Stimulated activated naive B cell treated with anti-CD40 and anti-IgM and Interleukin-4, amounts not matched to agents 10 μg/mL and 1 μg/mL and 100 μg/mL, for 72 hours (primary cell): ENCODE measurements at places on chromosomes 7 and 10.

DNA sequence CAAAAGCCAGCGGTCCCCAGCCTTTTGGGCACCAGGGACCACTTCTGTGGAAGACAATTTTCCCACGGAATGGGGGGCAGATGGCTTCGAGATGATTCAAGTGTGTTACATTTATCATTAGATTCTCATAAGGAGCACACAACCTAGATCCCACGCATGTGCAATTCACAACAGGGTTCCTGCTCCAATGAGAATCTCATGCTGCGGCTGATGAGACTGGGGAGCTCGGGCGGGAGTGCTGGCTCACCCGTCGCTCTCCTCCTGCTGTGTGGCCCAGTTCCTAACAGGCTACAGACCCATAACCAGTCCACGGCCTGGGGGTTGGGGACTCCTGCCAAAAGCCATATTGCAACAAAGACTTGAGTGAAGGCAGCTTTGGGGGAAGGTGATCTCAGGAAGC, 26.6 kb upstream of the DOCK1 start:
- H3K27me3 ChIP-seq: no peaks in the 10 kb centered on the region
- H3K36me3 ChIP-seq: no peaks in the 10 kb centered on the region
- no peak overlapping the region for H3K27ac ChIP-seq
- DNase-seq: no peak
- no peaks in the 10 kb centered on the region for H3K4me1 ChIP-seq

- peaks cover 3% of the 10 kb centered on the region for H3K4me1 ChIP-seq
- H3K36me3 ChIP-seq: no peaks in the 10 kb centered on the region
- H3K27ac ChIP-seq: no peak overlapping the region
- H3K4me3 ChIP-seq: no peak overlapping the region
Measured at GRCh38 chr10:44011603-44011981, 362.9 kb upstream of the ZNF32 start.

GRCh38 chr7:112874909-112875308, 84.7 kb upstream of the TMEM168 start:
- no peaks in the 10 kb centered on the region for H3K27me3 ChIP-seq
- H3K4me3 ChIP-seq: no peak overlapping the region

- no peak overlapping the region for H3K4me3 ChIP-seq
- H3K36me3 ChIP-seq: no peaks in the 10 kb centered on the region
- DNase-seq: no peak
- H3K27me3 ChIP-seq: no peaks in the 10 kb centered on the region
Measured at GRCh38 chr10:121185816-121186455, 334.8 kb downstream of the WDR11 start.

GRCh38 chr7:45033931-45034290, 33.9 kb downstream of the CCM2 start:
- DNase-seq: no peak
- peaks cover 81% of the 10 kb centered on the region for H3K4me1 ChIP-seq
- peaks cover 37% of the 10 kb centered on the region for H3K36me3 ChIP-seq
- no peaks in the 10 kb centered on the region for H3K27me3 ChIP-seq
- no peak overlapping the region for H3K4me3 ChIP-seq
- peak overlapping the region; percentile 69 for H3K27ac ChIP-seq

DNA sequence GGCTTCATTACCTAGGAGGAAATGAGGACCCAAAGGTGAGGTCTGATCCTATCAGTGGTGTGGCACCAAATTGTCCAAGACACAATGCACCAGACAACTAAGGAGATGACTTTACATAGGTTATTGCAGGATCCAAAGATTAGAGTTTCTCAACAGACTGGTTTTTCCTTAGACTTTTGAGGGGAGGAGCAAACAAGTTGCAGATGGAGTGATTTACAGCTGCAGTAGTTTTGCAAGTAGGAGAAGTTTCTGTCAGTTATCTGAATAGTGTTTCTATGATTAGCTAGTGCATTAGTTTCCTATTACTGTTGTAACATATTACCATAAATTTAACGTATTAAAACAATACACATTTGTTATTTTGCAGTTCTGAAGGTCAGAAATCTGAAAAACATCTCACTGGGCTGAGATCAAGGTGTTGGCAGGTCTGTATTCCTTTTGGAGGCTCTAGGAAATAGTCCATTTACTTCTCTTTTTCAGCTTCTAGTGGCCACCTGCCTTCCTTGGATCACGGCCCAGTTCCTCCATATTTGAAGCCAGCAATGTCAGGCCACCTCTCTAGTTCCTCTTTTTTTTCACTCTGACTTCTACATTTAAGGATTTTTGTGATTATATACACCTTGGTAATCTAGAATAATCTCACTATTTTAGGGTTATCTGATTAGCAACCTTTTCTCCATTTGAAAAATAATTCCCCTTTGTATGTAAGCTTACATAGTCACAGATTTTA, 994.9 kb downstream of the REEP3 start:
- no peak overlapping the region for H3K4me3 ChIP-seq
- no peaks in the 10 kb centered on the region for H3K4me1 ChIP-seq
- no peak for DNase-seq
- no peak overlapping the region for H3K27ac ChIP-seq
